ENCODE measurements at places on chromosomes 12 and 14. TPM values are rescaled to one million over a fixed set of nuclear protein-coding genes. Genes with fewer than 3 reads are reported as not detected.
A peak's percentile ranks its signal among the peaks of the same experiment; 100 is the strongest.

E2F7 gene
- polyA plus RNA-seq, result 1.1 TPM

- DNase-seq, result peak; percentile 63
Observed at GRCh38 chr12:15856097-15856982, 25.8 kb upstream of the STRAP start.

DNA sequence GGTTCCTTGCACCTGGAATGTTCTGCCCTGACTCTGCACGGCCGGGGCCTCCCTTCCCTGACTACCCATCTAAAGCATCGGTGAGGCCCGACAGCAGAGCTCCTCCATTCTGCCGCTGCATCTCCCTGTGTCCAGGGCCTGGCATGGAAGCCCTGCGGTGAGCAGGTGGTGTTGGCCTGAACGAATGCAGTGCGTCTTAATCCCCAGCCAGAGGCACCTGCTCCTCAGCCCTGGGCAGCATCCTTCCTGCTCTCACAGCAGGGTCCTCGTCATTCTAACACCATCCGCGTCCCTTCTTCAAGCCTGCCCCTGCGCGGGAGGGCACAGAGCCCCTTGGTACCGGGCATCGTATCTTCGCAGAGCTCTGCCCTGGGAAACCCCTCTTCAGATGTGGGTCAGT is 15.4 kb downstream of the BEGAIN start:
- DNase-seq, result no peak

GRCh38 chr14:73785834-73786635 is 65.6 kb upstream of the PTGR2 start:
- DNase-seq, result peak; percentile 95

TEX52 gene
- 0.05 TPM for polyA plus RNA-seq

DNA sequence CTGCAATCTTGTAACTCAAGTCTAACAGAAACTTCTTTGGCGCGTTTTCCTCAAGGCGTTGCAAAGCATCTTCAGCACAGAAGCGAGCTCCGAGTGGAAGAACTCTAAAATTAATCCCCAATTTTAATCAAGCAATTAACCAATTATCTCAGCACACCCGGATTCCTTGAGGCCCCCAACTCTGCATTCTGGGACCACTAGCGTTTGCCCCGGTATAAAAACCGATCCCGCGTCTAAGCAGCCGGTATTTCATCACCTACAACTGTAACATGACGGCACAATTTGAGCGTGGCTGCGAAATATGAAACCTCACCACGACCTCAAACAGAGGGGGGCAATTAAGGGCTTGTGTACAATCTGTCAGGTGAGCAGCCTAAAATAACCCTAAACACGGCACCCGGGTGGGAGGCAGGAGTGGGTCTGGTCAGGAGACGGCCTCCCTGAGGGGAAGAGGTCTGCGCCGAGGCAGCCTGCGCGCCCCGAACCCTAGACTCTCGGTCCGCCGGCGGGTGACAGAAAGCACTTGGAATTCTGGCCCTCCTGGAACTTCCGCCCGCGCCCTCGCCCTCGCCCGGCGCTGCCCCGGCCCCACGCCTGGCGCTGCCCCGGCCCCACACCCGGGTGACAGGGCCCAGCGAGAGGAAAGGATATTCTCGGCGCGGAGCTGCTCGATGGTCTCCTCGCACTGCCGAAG is 594 bp downstream of the ZCCHC8 start:
- DNase-seq, result peak; percentile 70

GRCh38 chr14:90625445-90625844 is 190.8 kb downstream of the TTC7B start:
- no peak for DNase-seq

ISCU gene
- polyA plus RNA-seq, result 85.9 TPM

- no peak for DNase-seq
Observed at GRCh38 chr12:131525795-131526508, 184.9 kb upstream of the SFSWAP start.

DNA sequence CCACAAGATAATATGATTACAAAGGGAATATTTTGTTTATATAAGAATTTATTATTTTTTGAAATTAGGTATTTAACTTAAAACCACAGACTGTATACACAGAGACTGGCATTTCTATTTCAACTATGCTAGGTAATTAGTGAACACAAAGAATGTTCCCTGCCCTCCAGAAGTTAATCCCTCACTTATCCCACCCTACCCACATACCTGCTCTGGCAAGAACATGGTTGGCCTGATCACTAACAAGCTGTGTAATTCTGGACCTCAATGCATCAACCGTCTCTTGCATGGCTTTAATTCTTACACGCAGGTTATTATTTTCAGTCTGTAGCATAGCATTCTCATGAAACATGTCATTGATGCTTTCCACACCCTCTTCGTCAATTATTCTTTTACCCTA is 85.9 kb downstream of the KIF21A start:
- no peak for DNase-seq

- DNase-seq, result no peak
Observed at GRCh38 chr14:60565211-60565610, 56.3 kb downstream of the SIX6 start.

SMIM41 gene
- 0.07 TPM for polyA plus RNA-seq

LTBP2 gene
- 0.41 TPM for polyA plus RNA-seq

BATF gene
- polyA plus RNA-seq, result 0.88 TPM

DNA sequence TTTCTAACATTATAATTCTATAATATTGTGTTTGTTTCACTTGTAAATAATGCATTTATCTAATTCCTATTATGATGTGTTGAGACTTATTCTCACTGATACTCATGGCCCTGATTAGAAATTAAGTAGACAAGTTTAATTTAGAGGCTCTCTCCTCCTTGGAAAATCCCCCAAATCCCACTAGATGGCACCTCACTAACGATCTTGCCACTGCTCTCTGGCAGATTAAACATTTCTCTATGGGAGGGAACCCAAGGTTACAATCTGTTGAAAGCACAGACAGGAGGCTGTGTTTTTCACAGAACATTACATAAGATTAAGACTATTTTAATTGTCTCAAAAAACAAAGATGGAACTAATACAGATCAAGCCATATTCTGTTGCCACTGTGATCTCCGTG is 318.7 kb downstream of the LRFN5 start:
- peak; percentile 28 for DNase-seq

DNA sequence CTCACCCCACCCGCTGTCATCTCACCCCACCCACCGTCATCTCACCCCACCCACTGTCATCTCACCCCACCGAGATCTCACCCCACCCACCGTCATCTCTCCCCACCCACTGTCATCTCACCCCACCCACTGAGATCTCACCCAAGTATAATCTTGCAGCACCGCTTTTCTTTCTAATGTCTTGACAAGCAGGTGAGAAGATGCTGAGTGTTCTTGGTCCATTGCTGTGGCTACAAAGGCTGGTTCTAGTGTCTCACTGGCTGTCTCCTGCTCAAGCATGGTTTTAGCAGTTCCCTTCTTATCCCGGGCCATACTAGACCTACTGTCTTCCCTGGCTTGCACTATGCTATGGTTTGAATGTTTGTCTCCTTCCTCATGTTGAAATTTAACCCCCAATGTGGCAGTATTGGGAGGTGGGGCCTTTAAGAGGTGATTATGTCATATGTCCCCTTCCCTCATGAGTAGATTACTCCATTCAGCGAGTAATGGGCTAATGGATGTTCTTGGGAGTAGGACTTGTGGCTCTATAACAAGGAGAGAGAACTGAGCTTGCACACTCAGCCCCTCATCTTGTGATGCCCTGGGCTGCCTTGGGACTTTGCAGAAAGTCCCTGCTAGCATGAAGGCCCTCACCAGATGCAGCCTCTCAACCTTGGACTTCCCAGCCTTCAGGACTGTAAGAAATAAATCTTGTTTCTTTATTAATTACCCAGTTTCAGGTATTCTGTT is 47.7 kb upstream of the PPP2R5C start:
- no peak for DNase-seq

KLRC1 gene
- polyA plus RNA-seq, result not detected

- peak; percentile 87 for DNase-seq
Observed at GRCh38 chr12:57001448-57001906, 4.9 kb downstream of the ZBTB39 start.

GRCh38 chr12:25677232-25677937 is 124.3 kb upstream of the LMNTD1 start:
- no peak for DNase-seq

DNA sequence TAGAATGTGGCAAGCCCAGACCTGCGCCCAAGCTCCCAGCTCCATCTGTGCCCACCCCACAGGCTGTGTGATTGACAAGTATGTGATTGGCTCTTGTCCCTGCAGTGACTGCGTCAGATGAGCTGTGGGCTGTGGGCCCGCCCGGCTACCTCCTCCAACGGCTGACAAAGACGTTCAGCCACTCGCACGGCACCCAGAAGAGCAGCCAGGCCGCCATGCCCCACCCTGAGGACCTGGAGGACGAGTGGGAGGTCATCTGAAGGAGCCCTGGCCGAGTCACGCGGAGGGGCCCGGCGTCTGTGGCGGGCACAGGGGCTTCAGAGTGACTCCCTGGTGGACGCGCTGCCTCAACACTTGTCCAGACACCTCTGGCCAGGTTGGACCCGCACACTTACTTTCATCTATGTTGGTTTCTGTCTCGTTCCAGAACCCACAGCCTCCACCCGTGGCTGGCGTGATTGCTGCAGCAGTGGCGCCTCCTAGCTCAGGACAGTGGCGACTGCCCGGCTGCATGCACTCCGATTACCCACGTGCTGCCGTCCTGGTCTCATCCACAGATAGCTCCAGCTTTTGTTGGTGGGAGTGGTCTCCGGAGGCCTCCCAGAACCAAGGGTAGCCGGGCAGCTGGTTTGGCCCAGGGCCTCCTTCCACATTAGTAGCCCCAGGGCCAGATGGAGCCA is 11.4 kb downstream of the ANKRD9 start:
- DNase-seq, result no peak

GRCh38 chr14:25237845-25238244 is 187.9 kb upstream of the STXBP6 start:
- DNase-seq, result peak; percentile 59

DNA sequence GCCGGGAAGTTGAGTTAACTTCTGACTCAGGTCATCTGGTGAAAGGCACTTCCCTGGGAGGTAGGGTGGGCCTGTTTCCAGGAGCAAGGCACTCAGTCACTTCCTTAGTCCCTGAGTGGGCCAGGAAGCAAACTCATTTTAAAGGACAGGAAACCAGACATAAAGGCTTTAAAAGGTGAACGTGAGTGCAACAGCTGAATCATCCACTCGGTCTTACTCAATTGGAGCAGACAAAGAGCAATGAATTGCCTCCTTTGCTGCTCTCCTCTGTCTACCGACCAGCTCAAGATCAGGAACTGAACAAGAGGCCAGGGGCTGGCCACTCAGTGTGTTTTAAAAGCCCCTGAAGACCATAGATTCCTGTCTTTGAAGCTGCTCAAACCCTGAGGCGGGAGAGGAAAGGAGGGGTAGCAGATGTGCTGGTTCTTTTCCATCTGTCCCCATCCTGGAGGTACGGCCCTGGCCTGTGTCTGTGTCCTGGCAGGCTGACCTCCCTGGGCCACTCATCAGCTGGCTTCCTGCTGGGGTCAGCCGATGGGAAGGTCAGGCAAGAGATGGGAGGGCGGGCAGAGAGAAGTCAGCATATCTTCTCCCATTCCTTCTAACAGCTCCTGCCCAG is 148.9 kb downstream of the PPM1H start:
- DNase-seq, result no peak

- DNase-seq, result peak; percentile 72
Observed at GRCh38 chr14:28756884-28757570, 9.6 kb upstream of the FOXG1 start.

DNA sequence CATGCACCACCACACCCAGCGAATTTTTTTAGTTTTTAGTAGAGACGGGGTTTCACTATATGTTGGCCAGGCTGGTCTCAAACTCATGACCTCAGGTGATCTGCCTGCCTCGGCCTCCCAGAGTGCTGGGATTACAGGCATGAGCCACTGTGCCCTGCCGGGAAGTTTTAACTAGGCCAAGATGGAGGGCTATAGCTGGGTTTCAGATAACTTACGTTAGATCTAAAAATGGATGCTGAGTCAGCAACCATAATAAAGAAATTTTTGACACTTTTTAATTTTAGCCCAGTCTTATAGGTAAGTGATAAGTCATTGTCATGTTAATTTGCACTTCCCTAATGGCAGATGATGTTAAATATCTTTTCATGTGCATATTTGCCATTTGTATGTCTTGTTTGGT is 14.4 kb downstream of the ZDHHC17 start:
- no peak for DNase-seq

DNA sequence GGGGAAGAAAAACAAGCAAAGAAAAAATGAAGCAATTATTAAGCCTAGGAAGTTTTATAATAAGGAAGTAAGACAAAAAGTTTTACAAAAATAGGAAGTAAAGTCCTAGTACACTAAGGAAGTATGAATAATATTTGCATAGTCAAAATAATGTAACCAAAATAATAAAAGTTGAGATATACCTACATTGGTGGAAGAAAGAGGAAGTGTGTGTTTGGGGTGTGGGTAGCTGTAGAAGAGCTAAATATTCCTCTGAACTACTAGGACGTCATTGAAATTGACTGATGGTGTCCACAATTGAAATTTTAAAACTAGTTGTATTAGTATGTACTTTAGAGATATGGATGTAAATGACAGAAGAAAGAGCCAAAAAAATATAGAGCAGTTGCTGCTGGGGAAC is 228.4 kb upstream of the OTX2 start:
- no peak for DNase-seq

IL26 gene
- polyA plus RNA-seq, result not detected

ANKLE2 gene
- polyA plus RNA-seq, result 37.1 TPM

- DNase-seq, result no peak
Observed at GRCh38 chr14:96699666-96700065, 97.5 kb upstream of the VRK1 start.

CRIP1 gene
- polyA plus RNA-seq, result 59.5 TPM

NR1H4 gene
- polyA plus RNA-seq, result 27.3 TPM

- no peak for DNase-seq
Observed at GRCh38 chr14:36521598-36522345, 1.7 kb upstream of the NKX2-1 start.

KCNA5 gene
- polyA plus RNA-seq, result not detected

DNA sequence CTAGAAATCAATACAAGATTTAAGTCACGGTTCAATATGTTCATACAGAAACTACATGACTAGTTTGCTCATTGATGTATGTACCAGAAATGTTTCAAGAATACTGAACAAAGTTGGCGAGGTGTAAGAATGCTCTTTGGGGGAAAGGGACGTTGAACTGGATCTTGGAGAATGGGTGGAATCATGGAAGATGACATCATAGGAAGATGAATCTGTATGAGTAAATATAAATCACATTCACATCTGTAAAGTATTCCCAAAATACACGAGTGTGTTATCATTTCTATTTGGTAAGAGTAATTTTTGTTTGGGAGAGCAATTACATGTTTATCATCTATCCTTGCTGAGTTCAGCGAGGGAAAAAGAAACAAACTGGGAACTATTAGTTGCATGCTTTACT is 162.2 kb upstream of the TMTC1 start:
- no peak for DNase-seq

GRCh38 chr12:9741726-9742125 is 8.8 kb upstream of the CLECL1 start:
- no peak for DNase-seq

- DNase-seq, result no peak
Observed at GRCh38 chr14:50859296-50859624, 12.6 kb upstream of the ABHD12B start.

DNA sequence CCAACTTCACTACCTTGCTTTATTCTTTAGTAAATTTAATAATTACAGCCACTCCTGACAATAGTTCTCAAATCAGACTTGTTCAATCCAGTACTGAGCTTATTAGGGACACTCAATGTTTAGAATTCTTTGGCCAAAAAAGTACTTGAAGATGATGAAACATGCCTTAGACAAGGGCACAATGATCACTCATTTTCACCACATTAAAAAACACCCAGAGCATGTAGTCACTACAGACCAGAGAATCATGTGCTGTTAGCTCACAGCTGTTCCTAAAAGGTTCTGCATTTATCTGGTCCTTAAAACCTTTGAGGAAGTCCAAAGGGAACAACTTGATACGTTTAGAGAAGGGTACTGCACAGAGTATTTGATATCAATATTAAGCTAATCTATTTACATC is 98.7 kb downstream of the INSM2 start:
- no peak for DNase-seq
